ENCODE measurements at places on chromosomes 11 and 22.

GRCh38 chr11:86681483-86681756 lies 9.0 kb upstream of the ME3 start:
- no peak for DNase-seq

GRCh38 chr11:64141081-64141783 lies 24.7 kb downstream of the MACROD1 start:
- no peak for DNase-seq

GRCh38 chr22:33835265-33835664 lies 85.0 kb downstream of the LARGE1 start:
- no peak for DNase-seq

GRCh38 chr22:37607935-37608476 lies 628 bp upstream of the GGA1 start:
- DNase-seq = no peak

DNA sequence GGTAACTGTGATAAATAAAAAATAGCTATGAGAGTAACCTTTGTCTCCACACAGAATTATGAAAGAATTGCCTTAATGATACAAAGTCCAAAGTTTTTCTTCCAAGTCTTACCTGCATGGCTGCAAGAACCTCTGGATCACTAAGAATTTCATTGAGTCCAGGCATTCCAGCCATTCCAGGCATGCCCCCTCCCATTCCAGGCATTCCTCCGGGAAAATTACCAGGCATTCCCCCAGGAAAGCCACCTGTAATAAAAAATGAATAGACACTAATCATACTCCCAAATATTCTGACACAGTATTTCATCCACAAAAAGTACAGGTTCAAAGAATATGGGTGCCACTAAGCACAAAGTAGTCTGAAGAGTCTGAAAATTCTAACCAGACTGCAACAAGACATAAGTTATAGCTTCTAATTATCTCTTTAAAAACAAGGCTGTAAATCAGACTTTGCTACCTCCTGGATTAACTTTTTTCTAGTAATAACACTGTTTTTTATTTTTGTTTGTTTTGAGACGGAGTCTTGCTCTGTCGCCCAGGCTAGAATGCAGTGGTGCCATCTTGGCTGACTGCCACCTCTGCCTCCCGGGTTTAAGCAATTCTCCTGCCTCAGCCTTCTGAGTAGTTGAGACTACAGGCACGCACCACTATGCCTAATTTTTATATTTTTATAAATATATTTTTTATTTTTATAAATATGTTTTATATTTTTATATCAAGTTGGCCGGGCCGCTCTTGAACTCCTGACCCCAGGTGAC lies 8.0 kb upstream of the SLC25A17 start:
- no peak for DNase-seq

DNA sequence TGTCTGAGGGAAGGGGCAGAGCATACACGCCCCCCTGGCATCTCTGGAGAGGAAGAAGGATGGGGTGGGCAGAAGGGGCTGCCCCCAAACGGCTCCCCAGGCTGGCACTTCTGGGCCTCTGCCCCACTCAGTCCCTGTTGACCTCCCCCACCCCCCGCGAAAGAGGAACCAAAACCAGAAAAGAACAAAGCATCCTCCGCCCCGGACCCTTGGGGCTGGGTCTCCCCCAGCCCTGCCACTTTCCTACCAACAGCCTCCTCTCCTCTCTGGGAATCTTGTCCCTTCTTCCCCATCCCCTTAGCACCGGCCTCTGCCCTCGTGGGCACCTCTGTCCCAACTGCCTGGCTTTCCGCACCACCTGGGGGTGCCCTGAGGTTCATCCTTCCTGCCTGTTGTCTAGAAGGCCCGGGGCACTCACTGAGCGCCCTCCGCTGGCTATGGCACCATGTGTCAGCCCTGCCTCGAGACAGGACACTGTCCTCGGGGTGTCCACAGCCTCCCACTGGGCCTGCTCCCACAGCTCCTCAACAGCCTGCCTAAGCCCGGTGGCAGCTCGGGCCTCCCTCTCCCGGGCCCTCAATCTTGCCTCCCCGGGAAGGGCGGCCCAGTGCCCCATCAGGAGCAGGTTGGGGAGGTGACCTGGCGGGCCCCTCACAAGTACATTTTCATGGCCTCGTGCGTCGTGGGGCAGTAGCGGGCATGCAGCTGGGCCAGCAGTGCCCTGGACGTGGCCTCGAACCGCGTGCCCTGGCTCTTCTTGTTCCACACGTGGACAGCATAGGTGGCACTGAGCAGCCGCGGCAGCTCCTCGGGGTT lies 28.2 kb downstream of the A4GALT start:
- DNase-seq = no peak

DNA sequence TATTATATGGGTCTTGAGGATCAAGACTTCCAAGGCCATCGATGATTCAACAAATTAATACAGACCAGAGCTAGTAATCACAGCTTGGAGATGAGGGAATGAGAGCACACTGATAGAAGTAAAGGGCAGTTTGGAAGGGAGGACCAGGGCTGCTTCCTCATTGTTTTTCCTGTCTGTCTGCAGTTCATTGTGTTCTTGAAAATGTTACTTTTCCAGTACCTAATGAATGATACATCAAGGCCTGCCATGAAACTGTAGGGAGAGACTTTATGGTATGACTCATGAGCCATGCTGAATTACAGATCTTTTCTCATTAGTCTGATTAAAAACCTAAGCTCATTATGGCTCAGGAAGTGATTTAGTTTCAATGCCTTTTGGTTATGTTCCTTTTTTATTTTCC lies 855.6 kb downstream of the KCNA4 start:
- DNase-seq = no peak

GRCh38 chr22:44761025-44761424 lies 8.7 kb downstream of the ARHGAP8 start:
- DNase-seq = no peak

Data from D721Med (cell line).